ENCODE measurements at places on chromosomes 4 and X.

- DNase-seq: peak; percentile 87
Observed at GRCh38 chrX:69615779-69616456, at the start of gene EDA. EDA (plus strand) TSS chrX:69616113.

- DNase-seq: peak; percentile 41
Observed at GRCh38 chrX:46912603-46913491, 626 bp downstream of the JADE3 start.

DNA sequence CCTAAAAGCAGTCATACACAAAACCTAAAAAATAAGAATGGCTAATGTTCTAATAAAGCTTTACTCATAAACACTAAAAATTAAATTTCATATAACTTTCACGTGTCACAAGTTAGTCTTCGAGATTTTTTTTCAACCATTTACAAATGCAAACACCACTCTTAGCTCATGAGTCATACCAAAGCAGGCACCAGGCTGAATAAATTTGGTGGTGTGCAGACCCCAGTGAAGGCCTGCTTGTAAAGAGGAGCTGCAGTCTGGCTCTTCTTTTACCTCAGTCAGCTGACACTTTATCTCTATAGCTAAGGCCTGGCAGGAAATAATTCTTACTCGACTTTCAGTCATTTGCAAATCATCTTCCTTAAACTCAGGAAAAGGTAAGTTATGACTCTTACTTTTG lies 37.4 kb downstream of the CLOCK start:
- DNase-seq: no peak

DNA sequence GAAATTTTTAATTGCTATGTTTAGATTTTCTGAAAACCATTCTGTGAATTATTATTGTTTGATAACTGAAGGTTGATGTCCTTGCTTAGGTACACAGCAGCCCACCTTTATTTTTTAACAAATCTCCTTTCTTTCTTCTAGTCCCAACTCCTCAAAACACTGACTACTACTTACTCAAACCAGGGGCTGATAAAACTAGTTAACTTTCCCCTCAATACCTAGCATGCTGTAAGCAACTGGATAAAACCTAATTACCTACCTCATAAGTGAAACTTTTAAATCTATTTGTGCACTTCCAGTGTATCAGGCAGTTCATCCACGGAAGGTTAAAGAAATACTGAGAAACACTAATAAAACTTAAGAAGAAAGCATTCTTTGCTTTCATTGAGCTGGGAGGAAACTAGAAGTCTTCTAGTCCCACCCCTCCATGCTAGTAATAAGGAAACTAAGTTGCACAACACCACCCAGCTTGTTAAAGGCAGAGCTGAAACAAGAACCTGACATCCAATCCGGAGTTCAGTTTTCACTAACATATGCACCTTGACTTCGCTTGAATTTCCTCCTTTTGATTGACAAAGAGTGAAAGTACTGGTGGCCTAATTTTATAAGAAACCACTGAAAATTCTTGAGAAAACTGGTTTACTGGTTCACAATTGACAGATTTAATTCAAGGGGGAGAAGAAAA lies 180.2 kb upstream of the TET2 start:
- no peak for DNase-seq

GRCh38 chr4:88021824-88022223 lies 14.4 kb downstream of the PKD2 start:
- DNase-seq: no peak

GRCh38 chrX:102832661-102833060 lies 104.4 kb upstream of the RAB40AL start:
- no peak for DNase-seq

GRCh38 chr4:52572936-52573485 lies 86.1 kb downstream of the USP46 start:
- no peak for DNase-seq

- DNase-seq: peak; percentile 65
Observed at GRCh38 chr4:1010395-1011021, 918 bp upstream of the FGFRL1 start.

DNA sequence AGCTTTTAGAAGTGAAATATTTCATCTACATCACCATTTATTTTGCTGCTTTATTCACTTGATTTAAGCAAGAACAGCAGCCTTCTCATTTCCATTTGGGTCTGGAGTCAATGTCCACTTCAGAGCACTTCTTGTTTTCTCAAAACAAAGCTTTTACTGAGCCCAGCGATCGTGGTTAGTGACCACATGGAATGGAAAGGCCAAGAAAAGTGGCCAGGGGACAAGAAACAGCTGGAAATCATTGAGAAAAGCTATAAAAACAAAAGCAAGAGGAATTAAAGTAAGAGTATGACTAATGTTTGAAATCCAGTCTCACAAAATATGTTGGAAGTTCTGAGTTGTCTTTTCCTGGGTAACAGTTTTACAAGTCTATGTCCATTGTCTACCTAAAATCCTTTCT lies 328.4 kb upstream of the INTU start:
- DNase-seq: no peak

- DNase-seq: no peak
Observed at GRCh38 chr4:188423039-188423438, 283.8 kb downstream of the TRIML1 start.

DNA sequence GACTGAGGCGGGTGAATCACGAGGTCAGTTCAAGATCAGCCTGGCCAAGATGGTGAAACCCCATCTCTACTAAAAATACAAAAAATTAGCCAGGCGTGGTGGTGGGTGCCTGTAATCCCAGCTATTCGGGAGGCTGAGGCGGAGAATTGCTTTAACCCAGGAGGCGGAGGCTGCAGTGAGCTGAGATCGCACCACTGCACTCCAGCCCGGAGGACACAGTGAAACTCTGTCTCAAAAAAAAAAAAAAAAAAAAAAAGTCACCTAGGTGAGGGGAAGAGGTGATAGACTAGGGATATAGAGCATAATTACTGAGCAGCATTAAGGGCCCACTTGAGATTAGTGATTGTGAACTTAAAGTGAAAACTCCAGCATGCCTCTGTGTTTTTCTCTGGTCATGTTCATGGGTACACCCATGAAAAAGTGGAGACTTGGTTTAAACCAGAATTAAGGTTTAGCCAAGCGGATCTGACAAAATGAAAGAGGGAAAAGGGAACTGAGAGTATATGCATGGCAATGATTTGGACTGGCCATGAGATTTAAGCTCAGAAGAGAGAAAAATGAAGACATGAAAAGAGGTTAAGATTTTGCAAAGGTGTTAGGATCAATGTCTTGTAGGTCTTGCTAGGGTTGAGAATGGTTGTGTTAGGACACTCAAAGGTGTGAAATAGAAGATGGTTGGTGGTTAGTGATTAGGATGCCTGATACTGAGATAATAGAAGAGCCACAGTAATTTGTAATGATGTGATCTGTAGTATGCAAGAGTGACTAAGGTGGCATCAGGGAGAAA lies 105.0 kb downstream of the RAB28 start:
- DNase-seq: no peak

DNA sequence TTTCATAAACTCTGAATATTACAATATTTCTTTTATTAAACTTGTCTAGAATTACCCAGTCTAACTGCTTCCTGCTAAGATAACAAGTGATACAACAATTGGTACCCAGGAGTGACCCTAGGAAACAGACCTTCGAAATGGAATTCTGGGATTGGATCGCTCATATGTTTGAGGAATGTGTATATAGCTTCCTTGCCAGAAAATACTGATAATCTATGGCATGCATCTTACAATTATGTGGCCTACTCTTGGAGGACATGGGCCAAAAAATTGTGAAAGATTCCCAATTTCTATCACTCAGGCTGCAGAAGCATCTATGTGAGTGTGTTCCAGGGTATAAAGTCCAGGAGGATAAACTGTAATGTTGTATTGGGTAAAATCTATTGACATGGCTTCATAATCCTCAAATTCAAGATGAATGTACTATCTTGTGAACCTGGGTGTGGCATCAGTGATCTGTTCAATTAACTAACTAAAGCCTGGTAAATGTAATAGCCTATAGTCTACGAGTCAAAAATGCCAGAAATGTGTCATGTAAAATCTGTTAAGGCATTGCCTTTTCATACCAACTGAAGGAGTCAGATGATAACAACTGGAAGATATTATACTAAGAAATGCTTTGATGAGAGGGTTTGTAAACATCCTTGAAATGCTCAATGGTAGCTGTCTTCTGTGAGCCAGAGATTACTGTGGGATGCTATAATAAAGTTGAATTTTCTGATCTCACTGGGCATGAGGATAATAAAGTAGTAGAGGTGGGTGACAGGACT lies 1499.3 kb downstream of the PCDH7 start:
- no peak for DNase-seq

GRCh38 chr4:121873604-121874003 lies 3.3 kb upstream of the BBS7 start:
- DNase-seq: no peak

GRCh38 chr4:165199286-165199685 lies 8.1 kb upstream of the KLHL2 start:
- no peak for DNase-seq

All from heart right ventricle (tissue), 16 donors.